ENCODE measurements at places on chromosomes 16 and 17.

DNA sequence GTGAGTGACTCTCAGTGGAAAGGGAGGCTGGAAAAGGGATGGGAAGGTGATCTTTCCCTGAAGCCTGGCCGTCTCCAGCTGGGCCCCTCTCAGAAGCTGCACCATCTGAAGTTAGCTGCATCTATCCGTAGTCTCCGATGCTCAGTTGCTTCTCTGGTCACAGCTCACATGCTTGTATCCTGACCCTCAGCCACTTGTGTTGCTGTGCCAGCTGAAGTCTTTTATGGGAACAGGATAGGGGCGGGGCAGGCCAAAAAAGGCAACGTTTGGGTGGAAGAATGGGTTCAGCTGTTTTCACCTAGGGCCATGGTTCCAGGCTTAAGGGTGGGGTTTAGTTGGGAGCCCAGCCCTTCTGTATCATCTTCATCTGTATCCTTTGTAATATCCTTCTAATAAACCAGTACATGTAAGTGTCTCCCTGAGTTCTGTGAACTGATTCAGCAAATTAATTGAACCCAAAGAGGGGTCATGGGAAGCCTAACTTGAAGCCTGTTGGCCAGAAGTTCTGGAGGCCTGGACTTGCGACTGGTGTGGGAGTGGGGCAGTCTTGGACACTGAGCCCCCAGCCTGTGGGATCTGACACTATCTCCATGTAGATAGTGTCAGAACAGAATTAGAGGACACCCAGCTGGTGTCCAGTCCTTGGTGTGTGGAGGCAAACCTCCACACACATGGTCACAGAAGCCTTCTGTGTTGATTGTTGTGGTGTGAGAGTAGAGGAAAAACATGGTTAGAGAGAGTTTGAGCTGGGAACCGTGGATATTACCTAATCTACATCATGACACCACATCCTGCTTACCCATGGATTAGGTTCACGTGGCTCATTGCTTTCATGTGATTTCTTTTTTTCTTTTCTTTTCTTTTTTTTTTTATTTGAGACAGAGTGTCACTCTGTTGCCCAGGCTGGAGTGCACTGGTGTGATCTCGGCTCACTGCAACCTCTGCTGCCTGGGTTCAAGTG, 49.3 kb upstream of the FBXO47 start:
- no peak for DNase-seq

- DNase-seq: no peak
Observed at GRCh38 chr16:78976212-78976611, 624.3 kb downstream of the MAF start.

DNA sequence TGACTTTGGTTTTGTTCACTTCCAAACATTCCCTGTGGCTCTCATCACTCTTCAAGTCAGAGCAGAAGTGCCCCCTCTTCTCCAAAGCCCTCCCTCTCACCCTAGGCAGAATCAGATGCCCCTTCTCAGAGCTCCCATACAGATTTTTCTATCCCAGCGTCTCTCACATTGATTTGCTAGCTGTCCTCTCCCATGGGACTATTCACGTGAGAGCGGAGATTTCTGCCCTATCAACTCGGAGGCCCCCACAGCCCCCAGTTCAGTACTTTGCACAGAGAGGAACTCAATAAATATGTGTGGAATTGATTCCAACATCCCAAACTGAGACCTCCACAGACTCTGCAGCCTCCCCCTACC, 182.6 kb downstream of the C16orf78 start:
- no peak for DNase-seq

DNA sequence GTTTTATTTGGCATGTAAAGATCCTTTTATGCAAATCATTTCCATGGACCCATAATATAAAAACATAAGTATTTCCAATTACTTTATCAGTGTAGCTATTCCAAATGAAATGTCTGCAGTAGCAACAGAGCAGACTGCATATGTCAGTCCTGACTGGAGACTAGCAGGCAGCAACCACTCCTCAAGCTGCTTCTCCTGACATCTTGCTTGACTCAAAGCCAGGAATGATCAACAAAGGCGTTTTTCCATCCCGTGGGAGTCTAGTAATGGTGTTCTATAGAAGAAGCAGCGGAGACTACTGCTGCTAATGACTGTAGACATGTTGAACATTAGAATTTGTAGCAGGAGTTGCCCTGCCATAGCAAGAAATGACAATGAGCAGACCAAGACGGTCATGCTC, 73.2 kb upstream of the AKTIP start:
- no peak for DNase-seq

DNA sequence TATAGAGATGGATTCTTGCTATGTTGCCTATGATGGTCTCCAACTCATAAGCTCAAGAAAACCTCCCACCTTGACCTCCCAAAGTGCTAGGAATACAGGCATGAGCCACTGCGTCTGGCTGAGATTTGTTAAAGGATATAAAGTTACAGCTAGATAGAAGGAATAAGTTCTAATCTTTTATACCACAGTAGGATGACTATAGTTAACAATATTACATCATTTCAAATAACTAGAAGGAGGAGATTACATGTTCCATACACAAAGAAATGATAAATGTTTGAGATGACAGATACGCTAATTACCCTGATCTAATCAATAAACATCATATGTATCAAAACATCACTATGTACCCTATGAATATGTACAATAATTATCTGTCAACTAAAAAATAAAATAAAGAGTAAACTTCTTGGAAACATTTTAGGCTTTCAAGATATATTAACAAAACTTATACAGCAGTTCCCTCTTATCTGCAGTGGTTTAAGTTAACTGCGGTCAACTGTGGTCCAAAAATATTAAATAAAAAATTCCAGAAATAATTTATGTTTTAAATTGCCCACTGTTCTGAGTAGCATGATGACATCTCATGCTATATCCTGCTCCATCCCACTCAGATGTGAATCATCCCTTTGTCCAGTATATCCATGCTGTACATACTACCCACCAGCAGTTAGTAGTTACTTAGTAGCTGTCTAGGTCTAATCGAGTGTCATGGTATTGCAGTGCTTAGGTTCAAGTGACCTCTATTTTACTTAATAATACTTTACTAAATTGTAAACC, 129.2 kb upstream of the NACA2 start:
- no peak for DNase-seq

GRCh38 chr16:50683689-50684374, 2.7 kb upstream of the SNX20 start:
- no peak for DNase-seq

DNA sequence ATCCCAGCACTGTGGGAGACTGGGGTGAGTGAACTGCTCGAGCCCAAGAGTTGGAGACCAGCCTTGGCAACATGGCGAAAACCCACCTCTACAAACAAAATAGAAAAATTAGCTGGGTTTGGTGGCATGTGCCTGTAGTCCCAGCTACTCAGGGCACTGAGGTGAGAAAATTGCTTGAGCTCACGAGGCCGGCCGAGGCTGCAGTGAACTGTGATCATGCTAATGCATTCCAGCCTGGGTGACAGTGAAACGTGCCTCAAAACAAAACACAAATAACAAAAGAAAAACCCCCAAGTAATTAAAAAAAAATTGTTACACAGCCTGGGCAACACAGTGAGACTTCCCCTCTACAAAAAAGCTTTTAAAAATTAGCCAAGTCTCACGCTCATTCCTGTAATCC, 5.0 kb downstream of the CCDC47 start:
- no peak for DNase-seq

DNA sequence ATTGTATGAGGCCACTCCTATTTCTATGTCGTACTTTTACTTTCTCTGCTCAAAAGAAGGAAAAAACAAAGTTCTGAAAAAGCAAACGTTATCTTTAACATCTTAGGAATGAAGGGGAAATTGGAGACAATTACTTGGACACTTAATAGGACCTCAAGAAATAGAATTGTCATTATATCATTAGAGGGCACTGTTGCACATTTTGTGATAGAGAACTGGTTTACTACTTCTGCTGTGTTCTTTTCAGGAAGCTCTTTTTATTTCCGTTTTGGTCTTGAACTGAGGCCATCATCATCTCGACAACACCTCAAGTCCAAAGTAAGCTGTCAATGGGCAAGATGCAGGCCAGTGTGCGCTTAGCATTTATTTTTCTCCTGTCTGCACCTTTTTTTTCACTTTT, 14.6 kb downstream of the COG4 start:
- no peak for DNase-seq

DNA sequence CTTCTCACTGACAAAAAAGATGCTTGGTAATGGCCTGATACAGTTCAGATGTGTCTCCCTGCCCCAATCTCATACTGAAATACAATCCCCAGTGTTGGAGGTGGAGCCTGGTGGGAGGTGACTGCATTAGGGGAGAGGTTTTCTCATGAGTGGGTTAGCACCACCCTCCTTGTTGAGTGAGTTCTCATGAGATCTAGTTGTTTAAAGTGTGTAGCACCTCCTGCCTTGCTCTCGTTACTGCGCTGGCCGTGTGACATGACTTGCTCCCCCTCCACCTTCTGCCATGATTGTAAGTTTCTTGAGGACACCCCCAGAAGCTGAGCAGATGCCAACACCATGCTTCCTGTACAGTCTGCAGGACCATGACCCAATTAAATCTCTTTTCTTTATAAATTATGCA, 5.0 kb downstream of the TSR1 start:
- DNase-seq: no peak

DNA sequence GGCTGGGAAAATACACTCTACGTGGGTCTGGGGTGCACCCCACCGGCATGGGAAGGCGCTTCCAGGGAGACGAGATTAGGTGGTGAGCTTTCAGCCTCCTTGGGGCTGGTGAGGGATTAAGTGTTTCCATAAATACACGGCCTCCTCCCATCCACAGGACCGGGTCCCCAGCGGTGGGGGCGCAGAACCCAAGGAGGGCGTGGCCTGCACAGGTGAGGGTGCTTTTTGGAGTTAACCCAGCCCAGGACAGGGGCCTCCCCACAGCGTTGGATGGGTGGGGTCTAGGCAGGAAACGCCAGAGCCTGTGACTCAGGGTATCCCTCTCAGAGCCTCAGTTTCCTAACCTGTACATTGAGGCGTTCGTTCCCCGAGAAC, 1.1 kb downstream of the C16orf74 start:
- no peak for DNase-seq

- no peak for DNase-seq
Observed at GRCh38 chr16:2925951-2926649, 14.4 kb downstream of the FLYWCH1 start.

DNA sequence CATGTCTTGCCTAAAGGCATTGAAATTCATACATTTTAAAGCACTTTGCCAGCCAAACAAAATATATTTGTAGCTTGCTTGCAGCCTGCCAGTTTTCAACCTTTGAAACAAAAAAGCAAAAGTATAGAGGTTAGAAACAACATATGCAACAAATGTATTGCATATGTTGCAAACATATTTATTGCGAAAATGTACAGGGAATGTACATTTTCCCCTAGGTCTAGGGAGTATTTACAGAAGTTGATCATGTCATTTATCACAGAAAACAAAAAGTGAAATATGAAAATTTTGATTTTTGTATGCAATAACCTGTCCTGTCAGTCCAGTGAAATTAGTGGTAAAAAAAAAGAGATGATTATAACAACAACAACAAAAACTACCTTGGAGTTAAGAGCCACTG, 171.5 kb downstream of the SPECC1 start:
- DNase-seq: no peak

- DNase-seq: no peak
Observed at GRCh38 chr16:87608400-87608985, 6.2 kb downstream of the JPH3 start.

GRCh38 chr16:51003850-51004566, 147.1 kb downstream of the SALL1 start:
- DNase-seq: no peak

GRCh38 chr17:6868582-6868981, 37.1 kb upstream of the TEKT1 start:
- no peak for DNase-seq

GRCh38 chr17:1779571-1780131, 17.8 kb downstream of the SERPINF1 start:
- no peak for DNase-seq

DNA sequence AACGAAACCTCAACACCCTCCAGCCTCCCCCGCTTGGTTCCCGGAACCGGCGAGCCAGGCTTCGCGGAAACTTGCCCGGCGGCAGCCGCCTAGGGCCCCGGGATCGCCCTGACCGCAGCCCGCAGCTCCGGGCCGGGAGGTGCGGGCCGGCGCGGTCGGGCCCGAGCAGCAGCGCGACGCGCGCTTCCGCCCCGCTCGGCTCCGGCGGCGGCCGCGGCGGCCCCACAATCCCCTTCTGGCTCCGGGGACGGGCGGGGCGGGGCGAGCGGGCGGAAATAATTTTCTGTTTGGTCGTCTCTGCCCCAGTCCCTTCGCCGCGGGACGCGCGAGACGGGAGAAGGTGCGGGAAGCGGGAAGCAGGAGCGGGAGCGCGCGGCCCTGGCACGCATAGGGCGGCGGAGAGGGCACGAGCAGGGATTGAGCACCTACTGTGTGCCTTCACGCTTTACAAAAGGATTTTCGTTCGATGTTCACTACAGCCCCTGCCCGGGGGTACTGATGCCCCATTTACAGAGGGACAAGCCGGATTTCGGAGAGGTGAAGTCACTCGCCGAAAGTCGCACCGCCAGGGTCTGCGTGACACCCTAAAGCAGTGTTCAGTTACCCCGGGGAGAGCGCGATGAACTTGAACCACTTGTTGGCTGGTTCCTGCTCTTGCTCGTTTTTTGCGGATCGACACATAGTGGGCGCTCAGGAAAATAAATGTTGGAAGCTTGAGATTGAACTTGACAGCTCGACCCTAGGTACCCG, 2.7 kb upstream of the MLLT6 start:
- DNase-seq: peak; percentile 59

GRCh38 chr17:4769628-4770027, 2.1 kb upstream of the TM4SF5 start:
- DNase-seq: no peak

GRCh38 chr17:43360376-43360738, 38.4 kb upstream of the ARL4D start:
- no peak for DNase-seq

DNA sequence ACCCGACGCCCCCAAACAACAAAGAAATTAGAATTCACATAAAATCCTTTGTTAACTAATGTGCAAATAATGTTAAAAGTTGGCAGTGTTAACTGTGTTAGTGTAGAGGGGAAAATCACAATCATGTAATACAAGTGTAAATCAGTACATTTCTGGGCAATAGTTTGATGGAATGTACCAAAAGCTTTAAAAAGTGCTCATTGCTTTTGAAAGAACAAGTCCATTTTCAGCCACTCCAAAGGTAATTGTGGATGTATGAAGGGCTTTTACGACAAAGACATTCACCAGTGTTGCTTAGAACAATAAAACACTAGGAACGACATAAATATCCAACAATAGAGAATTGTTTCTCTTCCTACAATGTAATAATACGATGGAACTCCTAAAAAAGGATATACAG, 9.1 kb downstream of the GLOD4 start:
- no peak for DNase-seq

DNA sequence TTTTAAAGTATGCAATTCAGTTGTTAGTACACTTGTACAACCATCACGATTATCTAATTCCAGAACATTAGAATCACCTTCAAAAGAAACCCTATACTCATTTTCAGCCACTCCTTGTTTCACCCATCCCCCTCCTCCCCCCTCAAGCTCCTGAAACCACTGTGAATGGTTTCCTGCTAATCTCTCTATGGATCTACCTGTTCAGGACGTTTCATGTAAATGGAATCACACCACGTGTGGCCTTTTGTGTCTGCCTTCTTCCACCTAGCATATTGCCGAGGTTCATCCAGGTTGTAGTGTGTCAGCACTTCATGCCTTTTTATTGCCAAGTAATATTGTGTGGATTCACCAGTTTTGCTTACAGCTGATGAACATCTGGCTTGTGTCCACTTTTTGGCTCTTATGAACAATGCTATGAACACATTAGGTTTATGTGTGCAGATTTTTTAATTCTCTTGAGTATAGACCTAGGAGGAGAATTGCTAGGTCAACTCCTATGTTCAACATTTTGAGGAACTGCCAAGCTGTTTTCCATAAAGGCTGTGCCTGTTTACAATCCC, 17.8 kb downstream of the EIF4A3 start:
- no peak for DNase-seq

GRCh38 chr16:85986931-85987749, 88.2 kb downstream of the IRF8 start:
- DNase-seq: no peak
